Naive B cell (primary cell): ENCODE measurements at places on chromosomes 3 and 15. TPM values are rescaled to one million over a fixed set of nuclear protein-coding genes. Genes with fewer than 3 reads are reported as not detected.

GRCh38 chr3:37800022-37800551, 61.6 kb upstream of the CTDSPL start:
- no peak for DNase-seq

GRCh38 chr15:101560722-101561583, 71.4 kb upstream of the PCSK6 start:
- no peak for DNase-seq

GLDN gene
- polyA plus RNA-seq, result not detected

TIGIT gene
- 0.64 TPM for polyA plus RNA-seq
